ENCODE measurements at places on chromosomes 13 and 19. TPM values are rescaled to one million over a fixed set of nuclear protein-coding genes. Genes with fewer than 3 reads are reported as not detected.

Gene OR7A5
- not detected for total RNA-seq

Gene CAPS
- 4.4 TPM for total RNA-seq

Gene SERTM1
- 1.5 TPM for total RNA-seq

Gene CERS1
- total RNA-seq, result 19.1 TPM

Gene ADGRE3
- not detected for total RNA-seq

Gene ANKLE1
- 1.4 TPM for total RNA-seq

Gene AKT1S1
- 4.2 TPM for total RNA-seq

Gene MYO16
- total RNA-seq, result 63.1 TPM

Gene ZNF350
- 16.6 TPM for total RNA-seq

Gene FKBP8
- 81.4 TPM for total RNA-seq

Gene SWSAP1
- total RNA-seq, result 0.64 TPM

GRCh38 chr19:15091918-15092753 is 10.1 kb downstream of the OR1I1 start:
- DNase-seq, result peak; percentile 44

- DNase-seq, result no peak
Measured at GRCh38 chr13:42883142-42883541, 101.8 kb downstream of the FAM216B start.

GRCh38 chr19:35493971-35494370 is 3.7 kb upstream of the KRTDAP start:
- no peak for DNase-seq

- DNase-seq, result no peak
Measured at GRCh38 chr13:37878496-37878895, 8.9 kb upstream of the TRPC4 start.

DNA sequence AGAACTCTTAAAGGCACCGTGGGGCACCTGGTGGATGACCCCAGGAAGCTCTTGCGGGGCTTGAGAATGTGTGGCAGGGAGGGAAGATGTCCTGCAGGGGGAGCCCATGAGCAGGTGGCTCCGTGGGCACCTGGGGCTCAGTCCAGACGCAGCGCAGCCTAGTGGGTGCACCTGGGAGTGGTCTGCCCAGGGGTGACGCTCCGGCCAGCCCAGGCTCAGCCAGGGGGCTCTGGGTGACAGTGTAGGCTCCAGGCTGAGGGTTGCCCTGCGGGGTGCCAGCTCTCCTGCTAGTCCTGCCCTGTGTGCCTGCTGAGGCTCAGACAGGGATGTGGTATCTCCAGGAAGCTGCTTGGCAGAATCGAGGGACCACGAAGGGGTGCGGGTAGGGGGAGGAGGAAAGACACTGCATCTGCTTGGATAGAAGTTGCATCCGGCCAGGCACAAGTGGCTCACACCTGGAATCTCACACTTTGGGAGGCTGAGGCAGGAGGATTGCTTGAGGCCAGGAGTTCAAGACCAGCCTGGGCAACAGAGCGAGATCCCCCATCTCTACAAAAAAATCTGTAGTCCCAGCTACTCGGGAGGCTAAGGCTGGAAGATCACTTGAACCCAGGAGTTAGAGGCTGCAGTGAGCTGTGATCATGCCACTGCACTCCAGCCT is 15.0 kb upstream of the PGLS start:
- no peak for DNase-seq

- no peak for DNase-seq
Measured at GRCh38 chr19:41530761-41531301, 45.1 kb upstream of the CEACAM21 start.

DNA sequence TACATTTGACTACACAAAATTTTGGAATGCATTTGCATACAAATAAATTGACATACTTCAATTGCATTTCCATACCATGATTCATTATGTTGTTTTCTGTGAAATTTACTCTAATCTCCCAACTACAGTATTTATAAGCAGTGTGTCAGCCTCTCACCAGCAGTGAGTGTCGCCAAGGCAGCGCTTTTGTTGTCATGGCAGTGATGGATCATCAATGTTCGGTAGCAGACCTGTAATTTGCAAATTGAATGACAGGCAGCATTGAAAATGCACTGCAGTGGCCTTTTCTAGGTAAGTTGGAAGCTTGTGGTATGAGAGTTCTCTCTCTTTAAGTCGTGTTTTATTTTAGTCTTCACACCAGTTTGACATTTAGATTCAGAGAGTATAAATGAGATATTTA is 534.1 kb downstream of the PCDH17 start:
- no peak for DNase-seq

DNA sequence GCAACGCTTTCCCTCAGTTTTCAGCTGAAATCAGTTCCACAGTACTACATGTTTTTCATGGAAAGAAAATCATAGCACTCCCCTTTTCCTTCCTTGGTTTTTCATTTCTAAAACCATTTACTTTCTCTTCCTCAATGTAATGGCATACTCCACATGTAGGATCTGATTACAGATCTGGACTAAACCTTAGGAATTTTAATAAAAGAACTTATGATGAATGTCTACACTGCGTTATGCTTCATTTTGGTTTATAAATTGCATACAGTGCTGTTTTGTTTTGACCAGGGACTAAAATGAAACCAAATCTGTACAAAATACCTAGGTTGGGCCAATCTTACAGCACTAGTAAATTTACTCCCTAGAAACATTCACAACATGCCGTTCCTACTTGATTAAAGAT is 589.9 kb downstream of the TBC1D4 start:
- no peak for DNase-seq

GRCh38 chr19:8332976-8333766 is 9.9 kb downstream of the KANK3 start:
- no peak for DNase-seq

DNA sequence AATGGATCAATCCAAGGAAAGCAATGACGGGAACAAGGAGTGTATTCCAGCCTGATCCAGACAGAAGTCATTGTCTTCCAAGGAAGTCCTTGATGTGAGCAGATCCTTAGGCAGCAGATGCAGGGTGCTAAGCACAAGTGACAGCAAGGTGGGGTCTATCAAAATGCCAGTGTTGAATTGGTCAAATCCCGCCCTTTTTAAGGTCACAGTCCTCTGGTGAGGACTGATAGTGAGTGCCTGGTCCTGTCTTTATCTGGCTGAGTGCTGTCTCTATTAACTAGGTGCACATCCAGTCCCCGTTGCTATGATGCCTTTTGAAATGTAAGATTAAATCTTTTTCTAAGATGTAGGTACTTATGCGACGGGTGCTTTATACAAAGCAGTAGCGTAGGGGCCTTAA is 1.3 kb upstream of the LAMP1 start:
- DNase-seq, result no peak

GRCh38 chr19:42092350-42092749 is 16.4 kb downstream of the ZNF574 start:
- DNase-seq, result no peak

- DNase-seq, result no peak
Measured at GRCh38 chr13:26950546-26950945, 190.0 kb upstream of the GPR12 start.

DNA sequence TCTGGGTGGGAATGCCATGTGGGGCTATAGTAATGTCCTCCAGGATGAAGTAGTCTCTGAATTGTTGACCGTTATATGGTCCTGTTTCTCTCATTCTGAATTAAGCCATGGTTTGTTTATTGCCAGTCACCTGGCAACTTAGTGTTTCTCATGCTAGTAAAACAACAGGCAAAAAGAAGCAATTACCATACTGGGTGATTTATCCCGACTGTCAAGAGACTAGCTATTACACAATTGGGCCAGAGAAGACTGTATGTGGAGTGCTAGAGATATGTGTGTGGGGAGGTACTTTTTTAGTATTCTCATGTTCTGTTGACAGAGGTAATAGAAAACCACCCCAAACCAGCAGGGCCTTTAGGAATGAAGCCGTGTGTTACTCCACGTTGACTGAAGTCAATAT is 258.2 kb downstream of the TDRD3 start:
- DNase-seq, result no peak

GRCh38 chr19:40604647-40605215 is 3.6 kb downstream of the LTBP4 start:
- no peak for DNase-seq

DNA sequence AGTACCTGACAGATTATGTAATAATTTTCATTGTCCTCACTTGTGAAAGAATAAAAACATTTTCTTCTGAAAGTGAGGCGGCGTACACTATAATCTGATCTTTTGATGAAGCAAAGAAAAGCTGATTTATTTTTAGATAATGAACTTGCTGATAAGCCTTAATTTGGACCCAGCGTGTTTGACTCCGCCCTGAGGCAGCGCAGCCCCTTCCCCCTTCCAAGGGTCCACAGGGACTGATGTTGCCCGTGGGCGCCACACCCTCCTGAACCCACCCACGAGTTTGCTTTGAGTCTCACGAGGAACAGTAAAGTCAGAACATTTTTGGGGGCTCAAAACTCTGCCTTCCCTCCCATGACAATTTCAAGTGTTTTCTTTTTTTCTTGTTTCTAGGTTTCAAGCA is 40.0 kb downstream of the TEX29 start:
- DNase-seq, result no peak

DNA sequence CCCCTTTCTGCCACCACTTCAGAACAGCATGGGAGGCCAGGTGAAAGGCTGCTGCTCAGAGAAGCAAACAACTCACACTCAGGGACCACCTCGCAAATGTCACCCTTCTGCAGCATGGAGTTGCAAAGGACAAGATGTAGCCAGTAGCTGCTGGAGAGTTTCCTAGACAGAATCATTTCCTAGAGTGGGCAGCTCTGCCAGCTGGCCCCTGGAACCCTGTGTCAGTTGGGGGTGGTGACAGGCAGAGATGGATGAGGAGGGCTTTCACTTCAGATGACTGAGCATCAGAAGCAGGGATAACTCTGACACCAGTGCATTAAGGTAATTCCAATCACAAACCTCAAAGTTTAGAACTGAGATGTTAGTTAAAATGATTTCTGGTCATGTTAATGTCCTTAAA is 34.4 kb upstream of the EPHX3 start:
- peak; percentile 37 for DNase-seq

GRCh38 chr19:17423429-17424208 is 3.8 kb downstream of the MVB12A start:
- no peak for DNase-seq

GRCh38 chr19:12783849-12784393 is 7.4 kb upstream of the JUNB start:
- no peak for DNase-seq

DNA sequence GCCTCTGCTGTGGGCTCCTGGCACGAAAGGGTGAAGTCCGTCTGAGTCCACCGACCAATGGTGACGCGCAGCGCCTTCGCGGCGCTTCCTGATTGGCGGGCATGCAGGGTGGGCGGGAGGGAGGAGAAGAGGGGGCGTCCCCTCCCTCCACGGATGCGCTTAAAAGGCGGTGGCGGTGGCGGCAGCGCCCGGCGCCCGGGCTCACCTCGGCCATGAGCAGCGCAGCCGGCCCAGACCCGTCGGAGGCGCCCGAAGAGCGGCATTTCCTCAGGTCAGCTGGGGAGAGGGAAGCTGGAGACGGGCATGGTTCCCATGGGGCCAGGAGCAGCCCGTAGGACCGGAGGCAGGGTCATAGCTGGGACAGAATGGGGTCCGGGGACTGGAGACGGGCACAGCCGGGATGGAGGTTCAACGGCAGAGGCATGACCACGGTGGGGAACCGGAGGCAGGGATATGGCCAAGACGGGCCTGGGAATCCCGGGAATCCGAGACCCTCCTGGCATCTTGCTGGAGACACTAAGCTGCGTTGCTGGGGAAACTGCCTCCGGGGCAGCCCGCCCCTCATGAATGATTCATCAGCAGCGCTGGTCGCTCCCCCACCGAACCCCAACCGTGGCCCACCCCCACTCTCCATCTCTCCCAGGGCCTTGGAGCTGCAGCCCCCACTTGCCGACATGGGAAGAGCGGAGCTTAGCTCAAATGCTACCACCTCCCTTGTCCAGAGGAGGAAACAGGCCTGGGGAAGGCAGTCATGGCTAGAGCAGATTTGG is at the start of gene YJEFN3:
TSS of gene YJEFN3 (plus strand) at position 191 of the 770 bp plus-strand sequence. CDS start at position 213, 22 bp downstream.
- DNase-seq, result peak; percentile 97

- DNase-seq, result peak; percentile 23
Measured at GRCh38 chr13:21014502-21015170, 46.8 kb downstream of the LATS2 start.

DNA sequence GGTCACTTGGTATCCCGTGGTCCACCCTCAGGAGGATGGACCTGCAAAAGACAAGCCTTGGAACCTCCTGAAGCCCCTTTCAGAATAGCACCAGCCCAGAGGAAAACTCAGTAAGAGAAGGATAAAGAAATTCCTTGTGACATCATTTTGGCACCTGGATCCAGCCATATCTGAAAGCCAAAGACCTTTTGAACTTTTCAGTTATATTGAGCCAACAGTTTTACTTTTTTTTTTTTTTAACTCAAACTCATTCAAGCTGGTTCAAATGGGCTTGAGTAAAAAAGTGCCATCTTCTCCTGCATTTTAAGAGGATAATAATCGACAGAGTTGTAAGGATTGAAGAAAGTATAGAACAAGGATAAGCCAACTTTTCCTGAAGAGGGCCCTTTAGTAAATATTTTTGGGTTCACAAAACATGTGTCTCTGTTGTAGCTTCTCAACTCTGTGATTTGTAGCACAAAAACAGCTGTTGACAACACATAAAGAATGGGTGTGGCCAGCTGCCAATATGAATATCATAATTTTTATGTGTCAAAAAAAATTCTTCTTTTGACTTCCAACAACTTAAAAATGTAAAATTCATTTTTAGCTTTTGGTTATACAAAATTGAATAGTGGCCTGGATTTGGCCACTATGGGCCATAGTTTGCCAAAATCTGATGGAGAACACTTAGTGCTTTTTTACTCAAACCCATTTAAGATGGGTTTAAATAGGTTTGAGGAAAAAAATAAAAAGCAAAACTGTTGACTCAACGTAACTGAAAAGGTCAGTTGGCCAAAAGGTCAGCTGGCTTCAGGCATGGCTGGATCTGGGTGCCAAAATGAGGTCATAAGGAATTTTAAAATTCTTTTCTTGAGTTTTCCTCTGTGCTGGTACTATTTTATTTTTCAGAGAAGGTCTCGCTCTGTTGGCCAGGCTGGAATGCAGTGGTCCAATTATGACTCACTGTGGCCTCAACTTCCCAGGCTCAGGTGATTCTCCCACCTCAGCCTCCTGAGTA is 50.7 kb downstream of the ACSBG2 start:
- DNase-seq, result no peak

- DNase-seq, result no peak
Measured at GRCh38 chr19:12703046-12703445, 6.6 kb upstream of the FBXW9 start.

- no peak for DNase-seq
Measured at GRCh38 chr13:26992951-26993719, 178.5 kb downstream of the USP12 start.

- DNase-seq, result no peak
Measured at GRCh38 chr13:93881411-93881810, 598.1 kb downstream of the DCT start.

DNA sequence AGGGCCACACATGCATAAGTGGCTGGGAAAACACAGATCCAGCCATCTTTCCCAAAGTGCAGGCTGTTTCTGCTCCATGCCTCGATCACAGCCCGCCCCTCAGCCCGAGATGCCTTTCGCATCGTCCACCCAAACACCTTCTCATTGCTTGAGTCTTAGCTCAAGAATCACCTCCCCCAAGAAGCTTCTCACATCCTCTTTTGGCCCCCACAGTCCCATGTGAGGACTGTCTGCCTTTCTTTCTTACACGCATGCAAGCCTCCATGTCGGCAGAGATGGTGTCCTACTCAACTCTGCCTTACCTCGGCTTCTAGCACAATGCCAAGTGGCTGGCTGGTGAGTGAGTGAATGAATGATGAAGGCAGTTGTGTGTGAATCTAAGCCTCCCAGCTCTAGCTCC is 18.1 kb upstream of the GSX1 start:
- DNase-seq, result no peak

- DNase-seq, result no peak
Measured at GRCh38 chr19:16288544-16288943, 36.1 kb upstream of the KLF2 start.
